Naive B cell (primary cell): ENCODE measurements at places on chromosomes 7 and 10.
A peak's percentile ranks its signal among the peaks of the same experiment; 100 is the strongest.

- no peak for DNase-seq
Observed at GRCh38 chr7:123432601-123433000, 101.8 kb downstream of the IQUB start.

DNA sequence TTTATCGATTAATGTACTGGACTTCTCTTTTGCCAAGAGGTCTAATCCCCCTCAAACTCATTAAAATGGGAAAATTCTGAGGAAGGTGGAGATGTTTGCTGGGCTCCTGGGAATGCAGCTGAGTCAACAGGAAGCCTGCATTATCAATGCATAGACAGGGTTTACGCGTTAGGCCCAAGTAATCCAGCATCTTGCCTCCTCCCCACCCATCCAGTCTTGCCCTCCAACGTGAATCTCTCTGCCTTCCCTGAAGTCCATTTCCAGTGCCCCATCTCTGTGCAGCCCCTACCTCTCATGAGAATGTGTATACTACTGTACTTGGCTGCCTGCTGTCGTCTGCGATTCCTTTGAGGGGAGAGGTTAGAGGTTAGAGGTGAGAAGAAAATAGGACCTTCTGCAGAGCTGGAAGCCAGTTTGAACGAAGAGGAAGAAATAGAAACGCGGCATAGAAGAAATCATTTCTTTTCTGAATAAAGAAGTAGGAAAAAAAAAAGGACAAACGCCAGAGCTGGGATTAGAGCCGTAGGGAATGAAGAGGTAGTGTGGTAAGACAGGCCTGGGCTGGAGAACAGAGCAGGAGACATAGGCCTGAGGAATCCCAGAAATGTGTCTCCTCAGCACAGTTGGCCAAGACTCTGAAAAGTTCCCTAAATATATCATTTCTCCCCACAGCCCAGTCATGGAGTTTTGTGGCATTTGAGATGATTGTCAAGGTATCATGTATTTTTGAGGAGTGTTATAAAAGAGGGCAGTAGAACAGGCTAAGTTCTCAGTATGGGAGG, 75.6 kb downstream of the MYOF start:
- no peak for DNase-seq

DNA sequence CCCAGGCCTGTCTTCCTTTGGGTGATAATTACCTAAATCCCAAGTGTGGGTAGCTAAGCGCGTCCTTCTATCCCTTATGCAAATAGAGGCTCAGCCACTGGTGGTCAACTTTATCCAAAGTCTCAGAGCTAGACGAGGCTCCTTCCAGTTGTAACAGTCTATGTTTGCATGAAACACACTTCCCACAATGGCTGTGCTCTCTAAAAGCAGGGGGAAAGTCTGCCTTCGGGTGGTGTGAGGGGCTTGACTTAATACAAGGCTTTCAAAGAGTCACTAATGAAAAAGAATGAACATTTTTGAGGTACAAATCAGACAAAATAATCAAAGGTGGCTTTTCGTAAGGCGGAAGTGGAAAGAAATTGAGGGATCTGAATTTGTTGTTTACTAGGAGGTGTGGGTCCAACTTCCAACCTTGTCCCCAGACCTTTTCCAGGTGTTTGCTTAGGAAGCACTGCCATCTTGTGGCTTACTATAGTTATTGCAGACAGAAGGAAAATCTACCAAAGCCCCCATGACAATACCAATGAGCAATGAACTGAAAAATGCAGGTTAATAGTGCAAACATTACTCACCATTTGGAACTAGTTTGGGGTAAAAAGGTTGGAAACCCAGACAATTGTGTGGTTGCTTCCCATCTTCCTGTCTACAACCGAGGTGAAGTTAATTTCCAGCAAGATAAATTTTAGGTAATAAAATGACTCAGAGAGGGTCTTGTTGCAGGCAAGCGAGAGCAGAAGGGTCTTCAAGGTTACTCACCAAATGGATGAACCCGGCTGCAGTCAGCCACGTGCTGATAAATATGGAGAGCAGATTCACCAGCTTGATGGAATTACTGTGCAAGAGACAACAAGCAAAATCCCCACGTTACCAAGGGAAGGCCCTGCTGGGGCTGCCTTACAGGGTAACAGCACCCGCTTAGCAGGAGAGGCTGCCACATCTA, 525.7 kb downstream of the KCNMA1 start:
- DNase-seq: peak; percentile 6

DNA sequence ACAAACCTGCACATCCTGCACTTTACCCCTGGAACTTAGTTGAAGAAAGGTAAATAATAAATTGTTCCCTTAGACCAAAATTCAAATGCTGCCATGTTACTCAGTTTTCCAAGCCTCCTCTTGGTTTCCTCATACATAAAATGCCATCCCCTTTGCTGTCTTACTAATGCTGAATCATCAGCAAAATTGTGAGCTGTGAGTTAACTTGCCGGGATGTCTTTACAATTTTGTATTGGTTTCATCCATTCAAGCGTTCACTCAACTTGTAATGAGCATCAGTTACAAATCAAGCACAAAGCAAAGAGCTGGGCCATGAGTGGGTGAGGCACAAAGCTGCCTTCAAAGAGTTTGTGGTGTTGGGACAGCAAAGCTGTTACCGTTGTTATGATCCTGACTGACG, 395.8 kb upstream of the ZMIZ1 start:
- DNase-seq: no peak

- DNase-seq: no peak
Observed at GRCh38 chr10:42755028-42755451, 27.6 kb upstream of the BMS1 start.

DNA sequence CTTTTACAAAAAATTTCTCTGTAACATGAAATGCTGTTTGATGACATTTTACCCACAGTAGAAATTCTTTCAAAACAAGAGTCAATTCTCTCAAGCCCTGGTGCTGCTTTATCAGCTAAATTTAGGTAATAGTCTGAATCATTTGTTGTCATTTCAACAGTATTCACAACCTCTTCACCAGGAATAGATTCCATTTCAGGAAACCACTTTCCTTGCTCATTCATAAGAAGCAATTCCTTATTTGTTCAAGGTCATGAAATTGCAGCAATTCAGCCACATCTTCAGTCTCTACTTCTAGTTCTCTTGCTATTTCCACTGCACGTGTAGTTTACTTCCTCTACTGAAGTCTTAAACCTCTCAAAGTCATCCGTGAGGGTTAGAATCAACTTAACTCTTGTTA, 14.1 kb downstream of the STAG3 start:
- DNase-seq: no peak

DNA sequence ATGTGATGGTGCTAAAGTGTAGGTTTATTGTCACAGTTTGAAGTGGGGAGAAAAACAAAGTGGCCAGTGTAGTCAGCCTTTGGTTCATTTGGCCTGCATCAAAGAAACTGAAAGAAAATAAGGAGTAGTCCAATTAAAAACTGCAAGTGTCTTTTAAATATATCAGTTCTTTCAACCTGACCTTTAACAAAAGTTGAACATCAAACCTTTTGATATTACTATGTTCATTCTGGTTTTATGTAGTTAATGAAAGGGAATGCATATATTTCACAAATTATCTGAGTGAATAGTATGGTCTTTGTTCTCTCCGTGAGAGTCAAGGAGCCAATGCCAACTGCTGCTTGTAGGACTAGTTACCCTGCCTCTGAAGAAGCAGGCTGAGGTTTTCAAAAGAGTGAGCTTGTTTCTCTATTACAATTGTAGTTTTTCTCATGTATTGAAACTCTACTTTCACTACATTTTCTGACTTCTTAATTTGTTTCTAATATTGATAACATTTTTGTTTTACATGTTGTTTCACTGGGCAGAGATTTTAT, 1160.8 kb upstream of the LRRTM3 start:
- no peak for DNase-seq

DNA sequence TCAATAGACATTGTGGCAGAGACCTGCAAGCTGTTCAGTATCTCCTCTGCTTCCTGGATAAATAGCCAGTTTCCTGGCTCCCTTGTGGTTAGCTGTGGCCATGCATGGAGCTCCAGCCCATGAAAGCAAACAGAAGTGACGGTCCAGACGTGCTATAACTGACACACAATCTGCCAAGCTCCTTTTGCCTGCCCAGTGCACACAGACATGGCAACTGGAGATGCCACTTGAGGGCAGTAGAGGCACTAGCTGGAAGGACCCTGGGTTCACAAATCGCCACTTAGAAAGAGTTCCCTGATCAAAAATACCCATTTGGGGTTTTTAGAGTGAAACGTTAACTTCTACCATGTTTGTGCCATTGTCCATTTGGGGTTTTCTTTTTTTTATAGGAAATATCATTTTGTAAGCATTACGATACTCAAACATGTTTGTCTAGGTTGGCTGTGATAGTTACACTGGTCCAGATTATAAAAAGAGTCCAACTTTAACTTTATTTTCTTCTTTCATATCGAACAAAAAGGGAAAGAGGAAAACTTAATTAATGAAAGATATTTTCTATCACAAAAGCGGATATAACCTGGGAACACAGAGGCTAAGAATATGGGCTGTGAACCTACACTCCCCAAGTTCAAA, 31.3 kb downstream of the KIN start:
- no peak for DNase-seq

- DNase-seq: no peak
Observed at GRCh38 chr7:85014936-85015660, 171.8 kb downstream of the SEMA3D start.

- no peak for DNase-seq
Observed at GRCh38 chr7:44348300-44348699, 22.9 kb upstream of the CAMK2B start.

DNA sequence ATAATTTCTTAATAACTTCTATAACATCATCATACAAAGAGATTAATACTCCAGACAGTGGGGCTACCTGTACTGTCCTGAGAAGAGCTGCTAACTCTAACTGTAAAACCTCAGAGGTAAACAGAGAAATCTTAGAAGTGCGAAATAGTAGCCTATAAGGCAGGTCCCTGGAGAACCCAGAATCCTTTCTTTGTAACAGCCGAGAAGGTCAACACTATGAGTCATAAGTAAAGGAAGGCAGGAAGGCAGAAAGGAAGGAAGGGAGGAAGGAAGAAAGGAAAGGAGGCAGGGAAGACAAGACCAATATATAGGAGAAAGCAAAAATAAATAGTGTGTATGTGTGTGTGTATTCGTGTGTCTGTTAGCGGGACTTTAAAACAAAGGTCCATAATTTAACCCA, 540.6 kb downstream of the ZWINT start:
- no peak for DNase-seq
